ENCODE measurements at places on chromosomes 1 and 21.

GRCh38 chr1:236534151-236534651 lies 10.4 kb downstream of the LGALS8 start:
- H3K4me1 ChIP-seq = peaks cover 28% of the 10 kb centered on the region
- DNase-seq = no peak
- H3K36me3 ChIP-seq = peaks cover 63% of the 10 kb centered on the region
- H3K27ac ChIP-seq = peak overlapping the region; percentile 85
- no peaks in the 10 kb centered on the region for H3K27me3 ChIP-seq

- peaks cover 17% of the 10 kb centered on the region for H3K36me3 ChIP-seq
- H3K4me1 ChIP-seq = peaks cover 40% of the 10 kb centered on the region
- peak overlapping the region; percentile 28 for H3K4me3 ChIP-seq
- no peak for DNase-seq
- peak overlapping the region; percentile 36 for H3K27ac ChIP-seq
- no peaks in the 10 kb centered on the region for H3K27me3 ChIP-seq
Measured at GRCh38 chr1:160863774-160864131, 1.1 kb upstream of the CD244 start.

DNA sequence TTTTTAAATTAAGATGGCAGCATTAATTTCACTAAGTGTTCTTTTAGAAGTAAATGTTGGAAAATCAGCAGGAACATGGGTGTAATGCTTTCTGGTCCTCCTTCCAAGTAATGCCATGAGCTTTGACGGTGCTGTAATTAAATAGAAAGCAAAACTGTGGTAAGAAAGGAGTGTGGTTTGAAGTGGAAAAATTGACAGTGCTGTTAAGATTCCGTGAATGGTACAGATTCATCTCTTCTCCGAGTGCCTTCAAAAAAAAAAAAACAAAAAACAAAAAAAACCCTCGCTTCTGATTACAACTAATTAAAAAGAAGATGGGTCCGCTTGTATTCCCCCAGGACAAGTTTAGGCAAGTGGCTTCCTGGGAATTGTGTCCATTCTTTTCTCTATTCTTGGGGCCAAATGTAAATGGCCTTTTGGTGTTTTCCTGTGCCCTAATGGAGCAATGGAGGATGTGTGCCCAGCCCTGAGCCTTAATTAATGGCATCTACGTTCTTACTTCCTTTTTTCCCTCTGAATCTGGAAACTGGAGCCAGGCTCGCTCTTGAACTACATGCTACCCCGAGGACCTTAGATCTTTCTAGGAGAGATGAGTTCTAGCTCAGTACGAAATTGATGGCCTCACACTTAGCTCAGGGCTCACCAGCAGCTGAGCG lies 5.1 kb downstream of the LMO4 start:
- H3K4me3 ChIP-seq = peak overlapping the region; percentile 98
- peaks cover 34% of the 10 kb centered on the region for H3K36me3 ChIP-seq
- peak overlapping the region; percentile 86 for H3K27ac ChIP-seq
- peaks cover 44% of the 10 kb centered on the region for H3K4me1 ChIP-seq

- H3K4me3 ChIP-seq = peak overlapping the region; percentile 4
- no peaks in the 10 kb centered on the region for H3K27me3 ChIP-seq
- peaks cover 20% of the 10 kb centered on the region for H3K4me1 ChIP-seq
- no peak overlapping the region for H3K27ac ChIP-seq
- no peak for DNase-seq
Measured at GRCh38 chr1:54229281-54229891, 29.4 kb downstream of the MRPL37 start.

- H3K4me3 ChIP-seq = no peak overlapping the region
- H3K36me3 ChIP-seq = no peaks in the 10 kb centered on the region
- no peaks in the 10 kb centered on the region for H3K27me3 ChIP-seq
- no peak overlapping the region for H3K27ac ChIP-seq
Measured at GRCh38 chr1:178048426-178048825, 45.5 kb upstream of the RASAL2 start.

GRCh38 chr1:155982106-155982505 lies 3.8 kb upstream of the ARHGEF2 start:
- H3K4me1 ChIP-seq = peaks cover 46% of the 10 kb centered on the region
- no peaks in the 10 kb centered on the region for H3K27me3 ChIP-seq
- H3K27ac ChIP-seq = peak overlapping the region; percentile 85
- H3K36me3 ChIP-seq = peaks cover 18% of the 10 kb centered on the region

GRCh38 chr1:7871136-7871535 lies 18.3 kb upstream of the UTS2 start:
- no peak for DNase-seq
- H3K4me3 ChIP-seq = no peak overlapping the region

DNA sequence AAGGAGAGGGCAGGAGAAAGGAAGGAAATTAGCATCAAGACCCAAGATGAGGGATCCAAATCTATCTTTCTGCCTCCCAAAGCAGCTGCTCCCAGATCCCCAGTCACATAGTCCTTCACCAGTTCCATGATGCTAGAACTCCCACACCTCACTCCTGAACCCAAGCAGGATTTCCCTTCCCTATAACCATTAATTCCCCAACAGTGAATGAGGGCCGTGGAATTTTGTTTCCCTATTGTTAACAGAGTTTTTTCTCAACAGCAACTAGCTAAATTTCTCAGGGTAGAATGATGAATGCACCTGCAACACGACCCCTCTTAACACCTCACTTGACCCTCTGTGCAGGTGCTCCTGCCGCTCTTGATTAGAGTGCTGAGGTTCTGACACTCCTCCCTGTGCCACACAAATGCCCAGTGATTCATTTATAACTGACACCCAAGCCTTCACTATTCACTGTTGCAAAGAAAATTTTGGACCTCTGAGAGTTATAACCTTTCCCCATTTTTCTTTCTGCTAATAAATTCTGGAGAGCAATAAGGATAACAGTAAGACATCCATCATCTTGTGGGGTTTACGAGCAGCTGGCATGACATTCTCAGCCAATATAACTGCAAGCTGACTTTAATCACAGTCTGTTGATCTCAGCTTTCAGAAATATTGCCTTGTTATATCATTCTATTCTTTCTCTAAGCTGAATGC lies 25.4 kb upstream of the NPL start:
- no peak overlapping the region for H3K4me3 ChIP-seq
- no peak overlapping the region for H3K27ac ChIP-seq
- DNase-seq = no peak
- H3K4me1 ChIP-seq = no peaks in the 10 kb centered on the region
- H3K27me3 ChIP-seq = peaks cover 47% of the 10 kb centered on the region
- no peaks in the 10 kb centered on the region for H3K36me3 ChIP-seq

GRCh38 chr1:204509186-204509635 lies 7.0 kb upstream of the MDM4 start:
- peaks cover 31% of the 10 kb centered on the region for H3K4me1 ChIP-seq
- peak overlapping the region; percentile 10 for H3K27ac ChIP-seq
- H3K27me3 ChIP-seq = peaks cover 6% of the 10 kb centered on the region
- no peak overlapping the region for H3K4me3 ChIP-seq

GRCh38 chr21:43762303-43763128 lies 13.6 kb downstream of the CSTB start:
- no peak overlapping the region for H3K4me3 ChIP-seq
- peaks cover 6% of the 10 kb centered on the region for H3K36me3 ChIP-seq
- no peak overlapping the region for H3K27ac ChIP-seq
- H3K4me1 ChIP-seq = no peaks in the 10 kb centered on the region
- DNase-seq = no peak

DNA sequence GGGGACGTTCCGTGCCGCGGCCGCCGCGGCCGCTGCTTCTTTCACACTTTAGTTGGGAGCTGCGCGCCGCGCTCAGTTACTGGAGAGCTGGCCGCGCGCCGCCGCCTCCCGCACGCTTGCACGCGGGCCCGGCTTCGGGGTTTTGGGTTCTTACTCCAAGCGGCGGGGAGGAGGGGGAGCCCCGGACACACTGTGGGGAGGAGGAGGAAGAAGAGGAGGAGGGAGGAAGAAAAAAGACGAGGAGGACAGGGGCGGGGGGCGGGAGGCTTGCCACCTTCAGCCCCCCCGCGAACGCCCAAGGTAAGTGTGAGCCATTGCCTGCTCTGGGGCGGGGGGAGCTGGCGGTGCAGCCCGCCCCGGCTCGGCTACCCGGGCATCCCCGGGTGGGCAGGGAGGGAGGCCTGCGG lies 243 bp downstream of the C1orf21 start:
- H3K36me3 ChIP-seq = peaks cover 22% of the 10 kb centered on the region
- DNase-seq = no peak
- H3K4me3 ChIP-seq = peak overlapping the region; percentile 87
- H3K27ac ChIP-seq = peak overlapping the region; percentile 95

GRCh38 chr21:33412832-33413519 lies 9.8 kb downstream of the IFNGR2 start:
- no peak for DNase-seq
- H3K4me3 ChIP-seq = no peak overlapping the region
- no peaks in the 10 kb centered on the region for H3K36me3 ChIP-seq

DNA sequence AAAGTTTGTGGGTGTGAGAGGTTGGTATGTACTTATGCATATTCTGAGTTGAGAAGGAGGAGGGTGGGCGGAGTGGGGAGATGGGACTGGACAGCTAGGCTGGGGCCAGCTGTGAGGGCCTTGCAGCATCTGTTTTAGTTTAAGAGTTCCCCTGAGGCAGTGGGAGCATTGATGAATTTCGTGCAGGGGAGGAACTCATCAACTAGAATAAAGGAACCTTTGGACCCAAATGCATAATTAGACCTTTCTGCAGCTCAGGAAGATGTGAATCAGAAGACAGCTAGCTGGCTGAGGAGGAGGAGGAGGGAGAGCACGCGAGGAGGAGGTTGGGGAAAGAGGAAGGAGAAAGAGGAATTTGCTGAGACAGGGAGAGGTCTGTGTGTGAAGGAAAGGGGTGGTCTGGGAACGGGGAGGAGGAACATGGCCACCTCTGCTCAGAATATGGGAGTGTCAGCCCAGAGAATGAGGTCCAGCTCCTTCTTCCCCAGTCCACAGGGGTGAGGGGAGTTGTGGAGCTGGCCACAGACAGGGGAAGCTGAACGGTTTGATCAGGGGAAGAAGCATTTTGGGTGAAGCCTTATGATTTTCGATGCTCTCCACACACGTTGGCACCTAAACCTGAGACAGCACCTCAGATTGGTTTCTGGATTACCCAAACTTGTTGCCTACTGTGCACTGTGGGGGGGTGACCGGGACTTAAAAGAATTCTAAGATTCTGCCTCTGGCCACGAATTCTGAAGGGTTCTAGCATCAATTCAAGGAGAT lies 27.7 kb downstream of the MYOG start:
- no peaks in the 10 kb centered on the region for H3K36me3 ChIP-seq
- DNase-seq = no peak
- H3K4me1 ChIP-seq = no peaks in the 10 kb centered on the region
- H3K4me3 ChIP-seq = no peak overlapping the region
- no peak overlapping the region for H3K27ac ChIP-seq

- peaks cover 58% of the 10 kb centered on the region for H3K27me3 ChIP-seq
- peaks cover 5% of the 10 kb centered on the region for H3K4me1 ChIP-seq
- no peak for DNase-seq
- H3K4me3 ChIP-seq = no peak overlapping the region
- peaks cover 4% of the 10 kb centered on the region for H3K36me3 ChIP-seq
Measured at GRCh38 chr21:45818904-45819285, 162.7 kb upstream of the COL6A1 start.

DNA sequence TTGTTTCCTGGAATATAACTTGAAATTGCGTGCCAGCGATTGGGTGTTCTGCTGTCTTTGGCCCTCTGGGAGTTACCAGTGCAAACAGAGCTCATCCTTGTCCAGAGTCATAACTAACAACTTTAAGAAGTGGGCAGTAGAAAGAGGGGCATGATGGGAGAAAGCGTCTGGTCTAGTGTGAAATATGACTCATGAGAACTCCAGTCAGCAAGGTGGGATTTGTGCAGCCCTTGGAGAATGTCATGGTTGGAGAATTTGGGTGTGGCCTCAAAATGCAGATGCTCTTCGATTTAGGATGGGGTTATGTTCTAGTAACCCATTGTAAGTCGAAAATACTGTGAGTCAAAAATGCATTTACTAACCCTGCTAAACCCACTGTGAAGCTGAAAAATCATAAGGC lies 12.9 kb downstream of the ATP1B1 start:
- H3K4me1 ChIP-seq = peaks cover 9% of the 10 kb centered on the region
- no peaks in the 10 kb centered on the region for H3K36me3 ChIP-seq
- H3K27me3 ChIP-seq = no peaks in the 10 kb centered on the region
- no peak overlapping the region for H3K4me3 ChIP-seq
- no peak overlapping the region for H3K27ac ChIP-seq
- no peak for DNase-seq

DNA sequence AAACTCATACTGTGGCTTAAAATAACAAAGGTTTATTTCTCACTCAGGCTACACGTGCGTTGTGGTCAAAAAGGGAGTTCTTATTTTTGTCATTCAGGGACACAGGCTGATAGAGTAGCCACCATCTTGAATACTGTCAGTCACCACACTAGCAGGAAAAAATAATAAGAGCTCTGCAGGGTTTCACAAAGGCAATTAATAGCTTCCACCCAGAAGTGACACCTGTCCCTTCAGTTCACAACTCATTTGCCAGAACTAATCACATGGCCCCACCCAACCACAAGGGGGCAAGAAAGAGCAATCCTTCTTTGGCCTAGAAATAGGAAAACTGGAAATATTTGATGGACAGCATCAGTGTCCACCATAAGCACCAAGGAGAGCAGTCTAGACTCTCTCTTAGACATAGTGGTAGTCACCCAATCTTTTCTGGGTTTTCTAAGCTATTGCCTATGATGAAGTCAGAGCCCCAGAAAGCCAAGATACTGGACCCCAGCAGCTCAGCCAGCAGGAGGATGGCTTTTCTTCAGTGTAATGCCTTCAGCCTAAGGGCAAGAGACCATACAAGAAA lies 8.2 kb downstream of the HAPLN2 start:
- H3K4me1 ChIP-seq = peaks cover 10% of the 10 kb centered on the region
- H3K27me3 ChIP-seq = peaks cover 86% of the 10 kb centered on the region
- no peak for DNase-seq

- no peak overlapping the region for H3K27ac ChIP-seq
- peaks cover 8% of the 10 kb centered on the region for H3K36me3 ChIP-seq
- H3K4me1 ChIP-seq = peaks cover 34% of the 10 kb centered on the region
- H3K27me3 ChIP-seq = no peaks in the 10 kb centered on the region
- peak overlapping the region; percentile 90 for H3K4me3 ChIP-seq
Measured at GRCh38 chr21:44932408-44933181, 7.2 kb upstream of the SLX9 start.

- H3K36me3 ChIP-seq = no peaks in the 10 kb centered on the region
- peaks cover 13% of the 10 kb centered on the region for H3K27me3 ChIP-seq
- no peak for DNase-seq
- no peak overlapping the region for H3K4me3 ChIP-seq
Measured at GRCh38 chr1:4006676-4007374, 106.8 kb upstream of the C1orf174 start.

DNA sequence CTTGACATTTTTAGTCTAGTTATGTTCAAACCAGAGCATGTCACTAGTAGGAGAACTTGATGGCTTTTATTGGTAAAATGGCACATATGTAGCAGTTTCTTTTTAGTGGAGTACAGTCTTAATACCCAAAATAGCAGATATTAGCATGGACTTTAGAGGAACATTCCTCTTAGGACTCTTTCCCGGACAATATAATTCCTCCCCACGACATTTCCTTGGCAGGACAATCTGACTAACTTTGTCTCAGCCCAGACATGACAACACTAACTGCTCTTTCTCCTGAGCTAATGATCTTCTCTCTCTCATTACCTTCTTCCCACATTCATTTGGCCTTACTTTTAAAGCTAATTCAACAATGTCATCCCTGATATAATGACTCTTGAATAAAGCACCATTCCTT lies 62.5 kb downstream of the ADAMTS1 start:
- no peaks in the 10 kb centered on the region for H3K27me3 ChIP-seq
- no peak for DNase-seq
- H3K4me1 ChIP-seq = no peaks in the 10 kb centered on the region
- no peaks in the 10 kb centered on the region for H3K36me3 ChIP-seq

Data from effector memory CD8-positive, alpha-beta T cell (primary cell).